Kidney capillary endothelial cell (primary cell): ENCODE measurements at places on chromosomes 4 and X.
A peak's percentile ranks its signal among the peaks of the same experiment; 100 is the strongest.

- DNase-seq, result no peak
Observed at GRCh38 chr4:173246719-173247118, 78.1 kb downstream of the GALNT7 start.

- DNase-seq, result no peak
Observed at GRCh38 chr4:152160225-152160800, 375.6 kb downstream of the FBXW7 start.

GRCh38 chrX:12814420-12814819, 23.2 kb downstream of the PRPS2 start:
- peak; percentile 32 for DNase-seq

- no peak for DNase-seq
Observed at GRCh38 chr4:144644368-144645101, 1.4 kb upstream of the HHIP start.

DNA sequence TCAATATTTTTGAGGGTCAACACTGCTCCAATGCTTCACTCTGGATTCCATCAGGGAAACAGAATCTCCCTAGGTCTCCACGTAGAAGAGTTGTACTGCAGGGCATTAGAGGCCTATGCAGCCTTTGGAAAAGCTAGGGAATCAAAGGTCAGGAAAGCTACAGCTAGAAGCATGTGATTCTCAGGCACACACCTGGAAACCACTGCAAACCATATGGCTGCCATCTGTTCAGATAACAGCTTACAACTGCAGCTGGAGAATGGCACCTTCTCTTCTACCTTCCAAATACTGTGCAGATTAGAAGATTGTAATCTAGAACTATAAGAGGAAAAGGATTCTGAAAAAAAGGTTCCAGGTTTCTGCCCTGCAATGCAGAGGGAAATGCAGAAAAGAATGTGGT, 60.6 kb downstream of the BTC start:
- no peak for DNase-seq

GRCh38 chrX:25068340-25068739, 52.6 kb upstream of the ARX start:
- no peak for DNase-seq

DNA sequence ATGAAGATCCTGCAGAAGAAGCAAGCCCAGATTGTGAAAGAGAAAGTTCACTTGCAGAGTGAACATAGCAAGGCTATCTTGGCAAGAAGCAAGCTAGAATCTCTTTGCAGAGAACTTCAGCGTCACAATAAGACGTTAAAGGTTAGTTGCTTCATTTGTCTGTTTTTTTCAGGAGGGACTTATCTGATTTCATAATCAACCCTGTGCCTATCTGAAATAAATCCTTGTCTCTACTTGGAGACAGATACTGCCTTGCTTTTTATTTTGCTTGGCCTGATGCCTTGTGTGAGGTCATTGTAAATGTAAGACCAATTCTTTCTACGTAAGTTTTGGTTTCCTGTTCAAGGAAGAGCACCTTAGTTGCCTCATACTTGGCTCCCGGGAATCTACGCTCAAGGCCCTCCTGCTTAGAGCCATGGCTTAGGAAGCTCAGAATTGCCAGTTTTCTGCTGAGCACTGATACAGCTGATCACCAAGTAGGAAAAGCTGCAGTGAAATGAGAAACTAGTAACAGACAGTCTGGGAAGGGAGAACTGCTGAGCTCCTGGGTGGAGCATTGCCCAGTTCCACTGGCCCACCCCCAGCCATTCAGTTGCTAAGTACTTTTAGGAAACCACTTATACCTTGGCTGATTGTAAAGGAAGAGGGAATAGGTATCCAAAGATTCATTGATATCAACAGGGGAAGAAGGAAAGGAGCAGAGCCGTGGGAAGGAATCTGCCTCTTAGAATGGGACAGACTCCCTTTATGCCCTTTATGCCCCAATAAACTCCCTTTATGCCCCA, 41.8 kb downstream of the RBBP7 start:
- no peak for DNase-seq

DNA sequence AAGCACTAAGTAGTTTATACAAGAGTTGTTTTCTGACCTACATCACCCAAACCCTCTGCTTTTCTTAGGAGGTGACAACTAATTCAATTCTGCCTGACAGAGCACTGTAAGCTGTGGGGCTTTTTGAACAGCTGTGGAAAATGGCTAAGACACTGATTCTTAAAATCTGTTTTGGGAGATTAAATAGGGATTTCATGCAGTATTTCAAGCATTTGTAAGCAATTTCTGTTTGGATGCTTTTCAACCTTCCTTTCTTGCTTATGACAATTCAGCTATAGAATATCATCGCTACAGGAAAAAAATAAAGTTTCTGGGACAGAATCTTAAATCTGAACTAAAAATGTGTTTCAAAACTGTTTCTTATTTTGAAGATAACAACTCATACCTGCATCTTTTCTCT, 459.5 kb downstream of the RAPGEF2 start:
- no peak for DNase-seq

DNA sequence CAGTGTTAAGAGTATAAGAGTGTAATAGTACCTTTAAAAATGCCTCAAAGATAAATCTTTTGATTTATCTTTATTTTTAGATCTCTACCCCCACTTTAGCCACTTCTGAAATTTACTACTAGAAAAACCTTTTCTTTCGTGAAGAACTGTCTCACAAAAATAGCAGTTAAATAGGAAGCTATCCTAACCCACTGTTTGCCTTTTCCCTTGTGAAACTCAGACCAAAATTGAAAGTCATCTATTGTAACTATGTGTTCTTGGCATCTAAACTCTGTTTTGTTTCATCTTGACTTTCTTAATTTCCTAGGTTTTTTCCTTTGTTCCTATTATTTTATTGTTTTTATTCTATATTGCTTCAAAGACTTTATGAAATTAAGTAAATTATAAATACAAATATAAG, 7.8 kb upstream of the TMEM144 start:
- no peak for DNase-seq

DNA sequence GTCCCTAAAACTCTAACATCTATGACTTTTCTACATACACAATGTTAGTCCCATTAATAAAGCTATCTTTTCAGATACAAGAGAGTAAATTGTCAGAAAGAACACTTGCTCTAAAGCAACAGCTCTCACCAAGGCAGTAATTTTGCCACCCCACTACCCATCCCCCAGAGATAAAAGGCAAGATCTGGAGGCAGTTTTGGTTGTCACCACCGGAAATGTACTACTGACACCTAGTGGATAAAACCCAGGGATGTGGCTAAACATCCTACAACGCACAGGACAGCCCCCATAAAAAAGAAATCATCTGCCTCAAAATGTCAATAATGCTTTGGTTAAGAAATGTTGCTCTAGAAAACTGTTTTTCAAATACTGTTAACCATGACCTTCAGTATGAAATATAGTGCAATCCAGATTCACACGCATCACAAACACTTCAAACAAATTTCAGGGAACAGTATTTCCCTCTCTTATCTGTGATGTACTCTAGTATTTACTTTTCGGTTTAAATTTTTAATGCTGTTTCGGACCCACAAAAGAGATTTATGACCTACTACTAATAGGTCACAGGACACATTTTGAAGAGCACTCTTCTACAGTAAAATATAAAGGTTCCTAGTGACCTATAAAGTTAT, 5.1 kb downstream of the FBXL5 start:
- DNase-seq, result peak; percentile 46

DNA sequence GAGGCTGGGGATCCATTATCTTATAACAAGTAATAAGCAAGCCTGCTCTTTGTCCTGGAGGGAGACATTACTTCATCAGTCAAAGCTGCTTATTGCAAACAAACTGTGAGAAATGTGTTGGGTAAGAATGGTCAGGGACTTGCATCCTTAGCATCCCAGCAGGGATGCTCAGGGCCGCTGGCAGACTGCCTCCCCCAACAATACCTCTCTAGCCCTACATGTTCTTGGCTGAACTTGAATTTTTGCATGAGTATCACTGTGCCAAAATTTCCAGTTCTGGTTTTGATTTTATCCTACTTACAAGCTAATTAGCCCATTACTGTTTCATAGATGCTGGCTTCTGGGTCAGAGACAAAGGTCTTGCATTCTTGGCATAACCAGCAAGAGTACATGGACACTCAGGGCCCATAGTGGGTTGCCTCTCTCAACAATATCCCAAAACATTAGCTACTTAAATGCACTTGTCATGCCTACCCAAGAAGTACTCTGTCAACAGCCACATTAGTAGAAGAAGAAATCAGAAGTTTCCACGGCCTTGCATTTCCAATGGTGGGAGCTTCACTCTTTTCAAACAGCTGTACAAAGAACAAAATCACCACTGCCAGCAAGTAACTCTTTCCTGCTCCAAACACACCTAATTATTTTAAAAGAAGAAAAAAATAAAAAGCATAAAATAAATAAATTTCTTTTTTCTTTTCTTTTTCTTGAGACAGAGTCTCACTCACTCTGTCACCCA, 41.9 kb upstream of the NEUROG2 start:
- no peak for DNase-seq

DNA sequence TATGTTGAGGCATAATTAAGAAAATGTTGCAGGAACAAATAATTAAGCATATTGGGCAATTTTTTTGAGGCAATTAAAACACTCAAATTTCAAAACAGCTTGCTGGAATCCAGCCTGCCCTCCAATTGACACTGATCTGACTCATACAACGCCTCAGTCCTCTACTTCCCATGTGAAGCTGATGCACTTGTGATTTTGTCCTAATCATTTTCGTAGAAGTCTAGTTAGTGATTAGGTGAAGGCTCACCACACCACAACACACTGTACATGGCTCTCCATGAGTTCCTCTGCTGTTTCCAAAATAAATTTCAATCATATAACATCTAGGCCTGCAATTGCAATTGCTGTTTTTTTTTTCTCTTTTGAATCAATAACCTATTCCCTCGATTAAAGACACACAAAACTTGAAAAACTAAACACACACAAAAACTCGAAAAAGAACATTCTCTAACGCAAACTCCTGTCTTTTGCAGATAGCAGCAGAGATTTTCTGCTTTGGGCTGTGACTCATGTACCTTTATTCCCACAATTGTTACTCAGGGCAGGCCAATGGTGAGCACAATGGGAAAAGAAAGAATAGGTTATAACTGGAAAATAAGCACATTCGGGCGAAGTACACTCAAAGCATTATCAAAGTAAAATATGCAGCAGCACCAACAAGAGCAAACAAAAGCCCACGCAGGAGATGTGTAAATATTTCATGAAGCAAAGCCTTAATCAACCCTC, 1.7 kb downstream of the GPRIN3 start:
- DNase-seq, result no peak

DNA sequence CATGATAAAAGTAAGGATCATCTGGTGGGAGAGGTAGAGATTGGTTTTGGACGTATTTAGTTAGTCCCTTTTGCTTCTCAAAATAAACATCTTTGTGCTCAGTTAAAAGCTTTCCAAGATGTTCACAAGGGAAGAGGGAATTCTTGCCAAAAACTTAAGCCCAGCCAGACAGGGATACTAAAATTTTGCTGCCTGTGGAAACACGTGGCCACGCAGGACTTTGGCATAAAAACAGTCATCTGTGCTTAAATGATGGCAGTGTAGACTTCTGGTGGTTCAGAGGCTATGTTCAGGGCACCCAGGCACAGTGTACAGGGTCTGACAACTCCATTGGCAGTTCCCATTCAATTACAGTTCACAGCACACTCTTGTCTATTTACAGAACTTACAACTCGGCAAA, 93.2 kb upstream of the JADE1 start:
- DNase-seq, result no peak

- no peak for DNase-seq
Observed at GRCh38 chr4:825063-825970, 612 bp downstream of the CPLX1 start.

- no peak for DNase-seq
Observed at GRCh38 chrX:41153448-41153847, 68.2 kb downstream of the USP9X start.

GRCh38 chrX:76428243-76429130, 977 bp downstream of the MAGEE1 start:
- no peak for DNase-seq

DNA sequence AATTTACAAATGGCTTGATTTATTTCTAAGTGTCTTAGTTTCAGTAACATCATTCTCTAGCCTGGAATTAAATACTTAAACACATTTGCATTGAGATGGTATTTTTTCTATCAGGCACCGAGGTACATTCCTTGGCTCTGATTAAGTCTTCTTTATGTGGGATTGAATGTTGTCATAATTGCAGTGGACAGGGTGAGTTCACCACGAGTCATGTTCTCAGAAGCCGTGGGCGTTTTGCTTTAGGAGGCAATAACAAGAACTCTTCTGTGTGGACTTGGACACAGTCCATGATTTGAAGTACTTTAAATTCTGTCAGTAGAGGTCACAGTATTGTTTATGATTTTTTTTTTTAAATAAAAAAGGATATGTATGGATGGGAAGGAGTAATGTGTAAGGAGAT, 57.1 kb upstream of the EFHC2 start:
- DNase-seq, result peak; percentile 42

DNA sequence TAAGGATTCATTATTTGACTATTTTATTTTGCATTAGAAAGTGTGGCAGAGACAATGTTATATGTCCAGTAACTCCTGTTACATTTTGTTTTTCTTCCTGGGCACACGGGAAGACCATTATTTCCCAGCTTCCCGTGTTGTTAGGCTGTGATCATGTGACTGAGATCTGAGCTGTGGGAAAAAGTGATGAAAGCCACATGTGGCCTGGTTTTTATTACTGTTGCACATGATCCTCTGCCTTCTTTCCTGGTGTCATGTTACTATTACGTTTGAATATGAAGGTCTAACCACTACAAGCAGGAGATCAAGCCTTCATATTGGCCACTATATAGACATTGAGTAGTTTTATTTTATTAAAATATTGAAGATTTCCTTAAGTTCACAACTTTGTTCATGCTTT, 28.2 kb upstream of the MID1 start:
- no peak for DNase-seq

DNA sequence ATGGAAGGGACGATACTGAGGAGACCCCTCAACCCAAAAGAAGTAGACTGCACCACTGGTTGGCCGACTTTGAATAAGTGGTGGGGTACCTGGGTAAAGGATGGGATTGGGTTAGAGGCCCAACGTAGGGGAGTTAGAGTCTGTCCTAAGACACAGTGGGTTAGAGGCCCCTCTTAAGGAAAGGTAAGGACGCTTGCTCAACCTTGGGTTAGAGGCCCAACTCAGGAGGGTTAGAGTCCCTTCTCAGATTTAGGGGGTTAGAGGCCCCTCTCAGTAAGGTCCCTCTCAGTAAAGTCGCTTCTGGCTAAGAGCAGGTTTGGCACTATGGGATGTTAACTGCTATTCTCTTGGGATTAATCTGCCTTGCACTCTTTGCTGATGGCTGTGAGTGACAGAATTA, 81.3 kb downstream of the ACOX3 start:
- DNase-seq, result no peak
